NCI-H2227 treated with DMSO at 0.1 percent for 48 hours (cell line): ENCODE measurements at places on chromosomes 11 and 22.

DNA sequence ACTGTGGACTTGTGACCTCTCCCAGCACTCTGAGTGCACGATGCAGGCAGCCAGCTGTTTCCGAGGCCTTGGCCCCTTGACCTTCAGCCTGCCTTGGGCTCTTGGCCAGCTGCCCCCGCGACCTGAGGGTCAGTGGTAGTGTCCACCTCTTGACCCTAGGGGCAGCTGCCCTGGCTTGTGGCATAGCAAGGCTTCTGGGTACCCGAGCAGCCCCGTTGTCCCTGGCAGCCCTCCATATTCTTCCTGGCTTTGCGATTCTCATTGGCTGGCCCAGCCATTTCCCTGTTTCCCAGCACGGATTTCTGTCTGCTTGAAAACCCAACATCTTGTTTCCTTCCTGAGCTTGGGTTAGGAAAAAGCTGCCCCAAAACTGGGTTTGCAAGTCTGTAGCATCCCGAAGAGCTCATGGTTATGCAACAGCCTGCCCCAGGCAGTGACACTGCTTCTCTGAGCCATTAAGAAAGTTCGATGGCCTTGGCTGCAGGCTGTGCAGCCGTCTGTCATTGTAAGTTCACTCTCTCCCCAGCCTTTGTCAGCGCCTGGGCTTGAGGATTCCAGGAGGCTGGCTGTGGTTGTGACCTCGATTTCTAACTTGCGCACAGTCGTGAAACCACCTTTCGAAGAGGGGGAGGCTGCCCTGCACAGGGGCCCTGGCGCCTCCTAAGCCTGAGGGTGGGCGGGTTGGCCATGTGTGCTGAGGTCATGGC, 48.8 kb downstream of the FBLN1 start:
- no peak for DNase-seq

- no peak for DNase-seq
Observed at GRCh38 chr11:17296852-17297559, 20.5 kb downstream of the NUCB2 start.

DNA sequence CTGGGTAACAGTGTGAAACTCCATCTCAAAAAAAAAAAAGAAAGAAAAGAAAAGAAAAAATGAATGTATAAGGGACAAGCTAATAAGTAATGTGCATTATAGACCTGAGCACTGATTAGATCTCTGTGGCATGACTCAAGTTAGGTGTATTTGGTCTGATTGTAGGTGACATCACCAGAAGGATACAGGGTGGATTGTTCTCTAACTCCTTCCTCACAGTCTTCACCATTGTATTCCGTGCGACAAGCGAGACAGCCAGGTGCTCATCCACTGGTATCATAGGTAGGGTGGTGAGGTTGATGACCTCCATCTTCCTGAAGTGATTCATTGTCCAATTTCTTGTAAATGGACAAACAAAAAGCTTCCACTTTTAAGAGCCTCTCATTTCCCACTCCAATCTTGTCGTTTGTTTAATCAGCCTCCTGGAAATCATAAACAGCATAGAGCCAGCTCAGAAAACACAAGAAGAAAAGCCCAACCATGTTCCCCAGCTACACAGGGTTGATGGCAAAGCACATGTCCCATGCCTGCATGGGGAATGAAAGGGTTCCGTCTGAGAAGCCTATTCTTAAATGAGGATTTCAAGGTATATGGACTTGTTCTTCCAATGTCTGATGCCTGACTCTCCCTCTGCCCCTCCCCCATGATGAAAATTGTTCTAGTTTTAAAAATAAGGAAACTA, 6.2 kb downstream of the FAM227A start:
- peak; percentile 3 for DNase-seq

DNA sequence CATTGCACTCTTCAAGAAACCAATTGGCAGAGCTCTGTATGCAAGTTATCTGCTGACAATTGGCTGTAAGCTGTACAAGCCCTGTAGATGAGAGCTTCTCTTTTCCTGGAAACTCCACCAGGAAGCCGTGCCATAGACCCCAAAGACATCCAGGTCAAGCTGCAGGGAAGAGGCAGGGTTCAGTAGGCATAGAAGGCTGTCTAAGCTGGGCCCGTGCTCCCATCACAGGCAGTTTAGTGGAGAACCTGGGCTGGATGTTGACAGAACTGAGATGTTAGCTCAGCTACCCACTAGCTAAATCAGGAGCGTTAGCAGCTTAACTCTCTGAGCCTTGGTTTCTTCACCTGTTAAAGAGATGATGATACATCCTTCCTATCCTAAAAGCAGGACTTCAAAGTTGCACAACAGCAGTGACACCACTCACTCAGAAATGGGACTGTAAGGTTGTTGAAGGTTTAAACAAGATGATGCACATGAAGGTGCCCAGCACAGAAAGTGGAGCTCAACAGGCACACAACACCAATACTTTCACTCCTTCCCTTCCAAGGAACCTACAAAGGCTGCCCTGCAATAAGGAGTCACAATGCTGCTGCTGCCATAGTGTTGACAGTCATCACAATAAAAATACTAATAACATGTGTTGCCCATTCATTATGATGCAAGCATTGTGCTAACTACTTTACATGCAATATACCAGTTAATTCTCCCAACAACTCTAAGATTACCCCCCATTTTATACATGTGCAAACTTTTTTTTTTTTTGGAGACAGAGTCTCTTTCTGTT, 115.4 kb downstream of the ZBTB16 start:
- DNase-seq, result no peak

GRCh38 chr11:9103542-9104276, 12.3 kb upstream of the SCUBE2 start:
- no peak for DNase-seq

DNA sequence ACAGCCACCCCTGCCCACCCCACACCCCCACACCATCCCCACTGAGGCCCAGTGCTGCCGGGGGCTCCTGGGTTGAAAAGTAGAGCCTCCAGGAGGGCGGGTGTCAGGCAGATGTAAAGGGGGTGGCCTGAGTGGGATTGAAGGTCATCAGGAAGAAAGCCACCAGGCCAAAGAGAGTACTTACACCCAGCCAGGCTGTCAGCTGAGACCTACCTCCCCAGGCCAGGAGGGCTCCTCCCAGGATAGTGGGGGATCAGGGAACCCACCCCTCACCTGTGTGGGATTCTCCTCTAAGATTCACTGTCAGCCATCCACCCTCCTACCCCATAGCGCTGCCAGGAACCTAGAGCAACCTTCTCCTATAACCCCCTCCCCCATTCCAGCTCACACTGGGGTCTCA, 17.2 kb upstream of the FCHSD2 start:
- no peak for DNase-seq

DNA sequence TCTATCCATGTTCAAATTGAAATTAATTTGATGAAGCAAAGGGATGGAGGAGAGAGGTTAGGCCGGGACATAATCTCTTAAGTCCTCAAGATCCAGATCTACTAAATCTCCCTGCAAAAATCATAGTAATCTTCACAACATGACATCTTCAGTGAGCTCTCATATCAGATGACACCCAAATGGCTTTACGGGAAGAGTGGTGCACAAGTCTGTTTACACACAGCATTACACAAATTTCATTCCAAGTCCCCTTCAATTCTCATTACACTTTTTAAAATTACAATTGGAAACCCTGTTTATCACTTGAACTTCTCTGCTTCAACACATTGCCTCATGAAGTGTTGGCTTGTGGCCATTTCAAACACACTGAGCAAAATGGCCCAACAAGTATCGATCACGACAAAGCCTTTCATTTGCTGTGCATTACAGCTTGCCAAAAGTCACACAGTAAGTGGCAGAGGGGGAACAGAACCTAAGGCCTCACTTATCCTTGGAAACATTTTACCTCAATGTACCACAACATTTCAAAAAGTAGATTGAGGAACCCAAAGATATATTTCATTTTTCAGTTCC, 17.9 kb upstream of the TPH1 start:
- DNase-seq, result peak; percentile 56

- DNase-seq, result no peak
Observed at GRCh38 chr11:130323452-130324450, 9.0 kb upstream of the ZBTB44 start.

- DNase-seq, result no peak
Observed at GRCh38 chr11:26194881-26195280, 137.0 kb upstream of the ANO3 start.

DNA sequence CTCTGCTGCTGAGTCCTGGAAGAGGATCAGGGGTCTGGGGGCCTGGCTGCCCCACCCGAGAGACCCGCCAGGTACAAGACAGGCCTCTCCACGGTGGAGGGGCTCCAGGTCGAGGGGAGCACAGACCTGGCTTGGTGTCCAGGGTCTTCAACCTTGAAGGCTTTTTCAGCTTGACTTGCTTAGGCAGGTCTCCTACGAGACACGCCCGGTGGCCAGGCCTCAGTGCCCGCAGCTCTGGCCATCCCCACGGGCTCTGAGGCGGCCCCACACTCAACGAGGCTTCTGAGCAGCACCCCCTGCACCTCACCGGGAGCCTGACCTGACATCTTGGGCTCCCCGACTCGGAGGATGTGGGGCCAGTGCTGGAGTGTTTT, 6.6 kb upstream of the PLXNB2 start:
- DNase-seq, result no peak

- no peak for DNase-seq
Observed at GRCh38 chr11:57426439-57426928, 437 bp downstream of the SLC43A3 start.
